ENCODE measurements at places on chromosomes 6 and 20.

GRCh38 chr6:25009393-25009710, 73.6 kb upstream of the RIPOR2 start:
- DNase-seq = no peak

GRCh38 chr6:106555767-106556166, 73.5 kb downstream of the RTN4IP1 start:
- DNase-seq = no peak

GRCh38 chr6:164505425-164505824, 804.0 kb downstream of the C6orf118 start:
- no peak for DNase-seq

DNA sequence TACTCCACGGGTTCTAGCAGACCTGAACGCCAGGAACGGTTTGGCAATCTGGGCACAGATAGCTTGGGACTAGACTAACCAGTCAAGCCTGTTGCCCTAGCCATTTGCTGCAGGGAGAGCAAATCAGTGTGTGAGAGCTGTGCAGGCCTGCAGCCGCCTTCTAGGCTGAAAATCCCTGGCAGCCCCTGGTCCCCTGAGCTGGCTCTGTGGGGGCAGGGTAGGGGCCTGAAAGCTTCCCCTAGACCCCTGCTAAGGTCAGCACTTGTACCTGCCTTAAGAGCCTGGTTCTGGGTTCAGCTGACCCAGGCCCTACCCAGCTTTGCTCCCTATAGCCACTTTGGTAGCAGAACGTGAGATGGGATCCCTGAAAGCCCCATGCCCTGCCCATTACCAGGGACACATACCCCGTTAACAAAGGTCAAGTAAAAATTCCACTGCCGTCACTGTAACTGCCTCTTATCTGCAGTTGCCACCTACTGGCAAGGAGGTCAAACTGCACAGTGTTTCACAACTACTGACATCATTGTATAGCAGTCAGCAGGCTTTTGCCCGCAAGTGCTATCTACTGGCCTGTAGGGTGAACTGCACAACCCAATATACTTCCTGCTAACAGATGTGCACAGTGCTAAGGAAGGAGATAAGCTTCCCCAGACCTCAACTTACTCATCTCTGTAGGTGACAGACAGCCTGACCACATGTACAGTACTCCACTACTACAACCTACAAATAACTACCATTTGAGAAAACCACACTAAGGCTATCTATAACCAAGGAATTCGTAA, 95.1 kb upstream of the OLIG3 start:
- DNase-seq = peak; percentile 37

GRCh38 chr6:66376001-66376400, 669.0 kb upstream of the EYS start:
- DNase-seq = no peak

All from activated T-cell treated with anti-CD3 and anti-CD28 coated beads, Interleukin-2, amount 50 U/mL, for 1 hour (primary cell).